Stimulated activated naive CD8-positive, alpha-beta T cell treated with anti-CD3 and anti-CD28 coated beads, Interleukin-15, Interleukin-2, amounts not matched to agents 100 U/mL and 50 U/mL, for 24 hours (primary cell): ENCODE measurements at places on chromosomes 13 and 19.
A peak's percentile ranks its signal among the peaks of the same experiment; 100 is the strongest.

DNA sequence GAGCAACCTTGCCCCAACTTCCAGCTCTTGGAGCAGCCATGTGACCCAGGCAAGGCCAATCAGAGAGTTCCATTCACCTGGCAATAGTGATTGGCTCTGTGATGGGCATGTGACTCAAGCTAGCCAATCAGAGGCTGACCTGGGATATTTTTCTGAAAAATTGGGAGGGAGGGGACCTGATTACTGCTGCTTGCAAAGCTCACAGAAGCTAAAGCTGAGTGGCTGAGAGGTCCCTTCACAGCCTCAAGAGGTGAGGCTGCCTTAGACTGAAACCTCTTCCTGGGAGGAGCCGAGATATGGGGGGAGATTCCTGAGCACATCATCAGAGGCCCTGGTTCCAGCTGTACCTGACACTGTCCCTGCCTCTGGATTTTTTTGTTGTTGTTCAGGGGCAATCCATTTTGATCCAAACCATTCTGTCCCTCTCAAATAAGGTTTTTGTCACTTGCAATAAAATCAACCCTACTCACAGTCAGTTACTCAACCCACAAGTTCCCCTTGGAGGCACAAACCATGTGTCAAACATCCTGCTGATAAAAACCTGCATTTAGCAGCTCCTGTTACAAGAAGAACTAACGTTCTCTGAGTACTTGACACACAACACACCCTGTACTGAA lies 4.8 kb downstream of the CIB3 start:
- DNase-seq = no peak

DNA sequence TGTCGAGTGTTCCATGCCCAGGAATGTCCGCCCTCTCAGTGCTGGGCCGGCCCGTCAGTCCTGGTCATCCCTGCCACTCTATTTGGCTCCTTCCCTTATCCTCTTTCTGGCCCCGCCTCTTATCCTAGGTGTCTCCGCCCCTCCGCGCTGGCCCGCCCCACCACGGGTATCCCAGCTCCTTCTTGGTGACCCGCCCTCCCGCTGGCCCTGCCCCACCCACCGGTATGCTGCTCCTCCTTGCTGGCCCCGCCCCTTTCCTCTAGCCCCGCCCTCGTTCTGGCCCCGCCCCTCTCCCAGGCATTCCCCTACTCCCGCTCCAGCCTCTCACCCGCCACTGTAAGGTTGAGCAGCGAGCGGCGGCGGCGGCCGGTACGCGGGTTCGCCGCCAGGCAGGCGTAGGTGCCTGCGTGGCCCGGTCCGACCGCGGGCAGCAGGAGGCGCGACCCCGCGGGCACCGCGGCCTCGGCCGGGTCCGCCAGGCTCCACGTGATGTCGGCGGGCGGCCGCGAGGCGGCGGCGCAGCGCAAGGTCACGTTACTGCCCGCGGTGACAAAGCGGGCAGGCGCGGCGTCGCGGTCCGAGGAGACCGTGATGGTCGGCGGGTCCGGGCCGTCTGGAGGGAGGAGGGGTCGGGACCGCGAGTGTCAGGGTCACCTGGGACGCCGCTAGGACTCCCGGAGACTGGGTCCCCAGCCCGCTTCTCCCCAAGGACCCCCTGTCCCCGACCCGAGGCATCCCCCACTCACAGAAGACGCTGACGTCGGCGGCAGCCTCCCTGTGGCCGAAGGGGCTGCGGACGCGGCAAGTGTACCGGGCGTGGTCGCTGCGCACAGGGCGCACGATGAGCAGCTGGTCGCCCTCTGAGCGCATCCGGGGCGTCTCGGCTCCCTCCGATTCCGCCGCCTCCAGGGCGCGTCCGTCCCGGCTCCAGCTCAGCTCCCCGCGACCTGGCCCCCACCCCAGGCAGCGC lies 2.0 kb downstream of the VSIG10L start:
- peak; percentile 98 for DNase-seq

DNA sequence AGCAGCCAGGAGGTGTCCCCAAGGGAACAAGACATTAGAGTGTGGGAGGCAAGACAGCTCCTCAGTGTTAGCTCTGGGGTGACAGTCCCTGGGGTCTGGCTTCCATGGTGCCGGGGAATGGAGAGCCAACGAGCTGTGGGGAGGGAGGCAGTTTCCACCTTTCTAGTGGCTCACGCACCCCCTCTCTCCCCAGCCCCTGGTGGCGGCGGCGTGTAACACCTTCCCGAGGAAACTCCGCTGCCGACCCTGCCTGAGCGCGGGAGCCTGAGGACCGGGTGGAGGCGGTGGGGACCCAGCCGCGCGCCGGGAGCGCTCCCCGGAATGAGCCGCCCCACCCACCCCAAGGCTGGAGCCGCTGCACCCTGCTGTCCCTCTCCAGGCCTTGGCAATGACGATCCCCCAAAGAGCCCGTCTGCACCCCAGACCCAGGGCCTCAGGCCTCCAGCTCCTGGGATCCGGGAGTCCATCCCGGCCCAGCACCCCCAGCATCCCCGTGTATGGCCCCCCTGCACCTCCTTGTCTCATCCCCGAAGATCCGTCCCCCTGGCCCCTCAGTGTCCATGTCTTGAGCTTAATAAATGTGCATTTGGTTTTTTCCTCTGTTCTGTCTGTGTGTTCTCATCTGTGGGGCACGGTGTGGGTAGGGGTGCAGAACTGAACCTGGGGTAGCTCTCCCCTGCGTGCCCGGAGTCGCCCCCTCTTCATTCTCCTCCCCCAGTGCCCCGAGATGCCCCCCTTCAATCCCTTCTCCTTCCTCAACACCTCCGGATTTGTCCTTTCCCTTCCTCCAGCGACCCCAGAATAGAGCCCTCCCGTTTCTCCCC lies 622 bp upstream of the FXYD5 start:
- DNase-seq = peak; percentile 84

GRCh38 chr19:34309368-34310138 lies 55.2 kb downstream of the GARRE1 start:
- no peak for DNase-seq

- no peak for DNase-seq
These were observed 84.8 kb downstream of the FLT1 start for GRCh38 chr13:28410096-28410495.

DNA sequence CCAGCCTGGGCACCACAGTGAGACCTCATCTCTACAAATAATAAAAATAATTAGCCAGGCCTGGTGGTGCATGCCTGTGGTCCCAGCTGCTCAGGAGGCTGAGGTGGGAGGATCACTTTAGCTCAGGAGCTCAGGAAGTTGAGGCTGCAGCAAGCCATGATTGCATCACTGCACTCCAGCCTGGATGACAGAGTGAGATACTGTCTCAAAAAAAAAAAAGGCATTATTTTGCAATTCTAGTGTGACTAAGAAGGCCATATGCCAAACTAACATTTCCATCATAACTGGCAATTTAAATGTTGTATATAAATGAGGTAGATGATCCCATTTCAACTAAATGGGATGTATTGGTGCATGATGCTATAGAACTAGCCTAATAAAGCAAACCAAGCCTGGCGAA lies 632.8 kb upstream of the KLF12 start:
- no peak for DNase-seq

DNA sequence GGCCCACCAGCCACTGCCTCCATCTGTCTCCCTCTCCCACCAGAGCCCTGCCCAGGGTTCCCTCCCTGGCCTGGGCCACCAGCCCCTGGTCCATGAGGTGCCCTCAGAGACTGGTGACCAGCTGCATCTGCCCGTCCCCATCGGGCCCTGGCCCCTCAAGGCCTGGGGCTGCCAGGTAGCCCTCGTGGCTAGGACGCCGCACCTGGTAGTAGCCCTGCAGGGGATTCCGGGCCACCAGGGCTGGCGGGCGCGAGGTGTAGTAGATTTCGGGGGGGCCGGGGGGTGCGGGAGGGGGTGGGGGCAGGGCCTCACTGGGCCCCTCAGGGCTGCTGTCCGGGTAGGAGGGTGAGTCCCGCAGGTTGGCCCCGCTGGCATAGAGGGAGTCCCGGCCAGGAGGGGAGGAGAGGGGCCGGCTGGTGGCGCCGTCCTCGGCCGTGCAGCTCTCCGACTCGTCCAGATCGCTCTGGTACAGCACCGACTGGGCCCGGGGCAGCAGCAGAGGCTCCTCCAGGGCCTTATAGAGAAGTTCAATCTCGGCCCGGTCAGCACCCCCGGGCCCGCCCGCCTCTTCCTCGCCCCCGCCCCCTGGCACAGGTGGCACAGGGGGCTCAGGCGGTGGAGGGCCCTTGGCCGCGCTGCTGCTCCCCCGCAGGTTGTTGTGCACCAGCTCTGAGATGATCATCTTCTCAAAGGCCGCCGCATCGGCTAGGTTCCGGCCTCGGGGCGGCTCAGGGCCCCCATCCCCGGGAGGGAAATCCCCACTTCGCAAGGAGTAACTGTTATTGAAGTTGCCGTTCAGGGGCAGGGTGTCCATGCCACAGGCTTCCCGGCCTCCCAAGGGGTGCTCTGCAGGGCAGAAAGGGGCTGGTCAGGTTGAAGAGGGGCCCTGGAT lies 14.6 kb upstream of the ASF1B start:
- DNase-seq = no peak

- DNase-seq = no peak
These were observed 8.4 kb upstream of the ECH1 start for GRCh38 chr19:38839816-38840582.

GRCh38 chr19:582497-583197 lies 7.0 kb upstream of the HCN2 start:
- no peak for DNase-seq

- no peak for DNase-seq
These were observed 289.6 kb downstream of the TEX29 start for GRCh38 chr13:111610081-111610480.

GRCh38 chr13:91351123-91351522 lies 3.6 kb downstream of the MIR17HG start:
- no peak for DNase-seq

GRCh38 chr13:33401238-33401637 lies 115.7 kb upstream of the STARD13 start:
- DNase-seq = no peak

DNA sequence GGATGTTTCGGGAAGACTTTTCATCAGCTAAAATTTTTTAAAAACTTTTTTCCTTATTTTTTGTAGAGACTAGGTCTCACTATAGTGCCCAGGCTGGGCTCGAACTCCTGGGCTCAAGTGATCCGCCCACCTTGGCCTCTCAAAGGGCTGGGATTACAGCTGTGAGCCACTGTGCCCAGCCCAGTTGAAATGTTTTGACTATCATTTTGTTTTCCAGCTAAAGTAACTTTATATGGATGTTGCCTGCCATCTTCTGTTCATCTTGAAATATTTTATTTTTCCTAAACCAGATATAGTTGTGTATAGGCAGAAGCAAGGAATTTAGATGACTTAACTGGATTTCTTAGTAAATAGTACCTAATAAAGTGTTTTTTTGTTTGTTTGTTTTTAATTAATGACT lies 7.0 kb downstream of the CAB39L start:
- no peak for DNase-seq

GRCh38 chr19:28960586-28960985 lies 252.4 kb downstream of the UQCRFS1 start:
- DNase-seq = no peak

GRCh38 chr19:18499055-18499775 lies 22.7 kb downstream of the ELL start:
- no peak for DNase-seq

DNA sequence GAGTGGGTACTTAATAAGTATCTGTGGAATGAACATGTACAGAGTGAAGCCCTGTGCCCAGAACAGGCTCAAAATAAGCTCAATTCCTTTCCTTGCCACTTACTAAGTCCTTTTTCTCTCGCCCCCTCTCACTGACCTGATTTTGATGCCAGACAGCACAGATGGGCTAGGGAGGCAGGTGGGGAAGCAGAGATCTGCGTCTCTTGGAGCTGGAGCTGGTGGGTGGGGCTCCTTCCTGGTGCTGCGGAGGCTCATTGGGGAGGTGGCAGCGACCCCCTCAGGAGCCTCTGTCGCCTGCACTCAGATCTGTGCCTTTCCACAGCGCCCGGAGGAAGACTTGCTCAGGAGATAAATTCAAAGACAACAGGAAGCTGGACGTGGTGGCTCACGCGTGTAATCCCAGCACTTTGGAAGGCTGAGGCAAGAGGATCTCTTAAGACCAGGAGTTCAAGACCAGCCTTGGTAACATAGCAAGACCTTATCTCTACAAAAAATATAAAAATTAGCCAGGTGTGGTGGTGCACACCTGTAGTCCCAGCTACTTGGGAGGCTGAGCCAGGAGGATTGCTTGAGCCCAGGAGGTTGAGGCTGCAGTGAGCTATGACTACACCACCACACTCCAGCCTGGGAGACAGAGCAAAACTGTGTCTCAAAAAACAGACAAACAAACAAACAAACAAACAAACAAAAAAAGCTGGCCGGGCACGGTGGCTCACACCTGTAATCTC lies 14.6 kb downstream of the AKT2 start:
- no peak for DNase-seq

DNA sequence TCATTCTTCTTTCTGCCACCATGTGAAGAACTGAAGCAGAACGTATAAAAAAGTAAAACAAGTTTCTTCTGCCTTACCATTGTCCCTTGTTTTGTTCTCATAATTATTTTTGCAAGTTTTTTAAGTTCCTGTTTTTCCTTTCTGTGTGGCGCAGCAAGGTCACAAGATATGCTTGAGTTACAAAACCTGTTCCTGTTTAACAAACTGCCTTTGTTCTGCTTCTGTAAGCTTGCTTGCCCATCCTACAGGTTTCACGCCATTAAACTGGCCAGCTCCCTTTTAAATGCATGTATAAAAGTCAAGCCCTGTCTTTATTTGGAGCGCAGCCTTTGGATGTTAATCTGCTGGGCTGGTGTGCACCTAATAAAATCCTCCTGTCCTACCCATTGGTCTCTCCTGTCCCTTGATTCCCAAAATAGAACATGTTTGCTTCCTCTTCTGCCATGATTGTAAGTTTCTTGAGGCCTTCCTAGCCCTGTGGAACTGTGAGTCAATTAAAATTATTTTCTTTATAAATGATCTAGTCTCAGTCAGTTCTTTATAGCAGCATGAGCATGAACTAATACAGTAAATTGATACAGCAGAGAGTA lies 1115.4 kb downstream of the SLITRK1 start:
- DNase-seq = no peak

DNA sequence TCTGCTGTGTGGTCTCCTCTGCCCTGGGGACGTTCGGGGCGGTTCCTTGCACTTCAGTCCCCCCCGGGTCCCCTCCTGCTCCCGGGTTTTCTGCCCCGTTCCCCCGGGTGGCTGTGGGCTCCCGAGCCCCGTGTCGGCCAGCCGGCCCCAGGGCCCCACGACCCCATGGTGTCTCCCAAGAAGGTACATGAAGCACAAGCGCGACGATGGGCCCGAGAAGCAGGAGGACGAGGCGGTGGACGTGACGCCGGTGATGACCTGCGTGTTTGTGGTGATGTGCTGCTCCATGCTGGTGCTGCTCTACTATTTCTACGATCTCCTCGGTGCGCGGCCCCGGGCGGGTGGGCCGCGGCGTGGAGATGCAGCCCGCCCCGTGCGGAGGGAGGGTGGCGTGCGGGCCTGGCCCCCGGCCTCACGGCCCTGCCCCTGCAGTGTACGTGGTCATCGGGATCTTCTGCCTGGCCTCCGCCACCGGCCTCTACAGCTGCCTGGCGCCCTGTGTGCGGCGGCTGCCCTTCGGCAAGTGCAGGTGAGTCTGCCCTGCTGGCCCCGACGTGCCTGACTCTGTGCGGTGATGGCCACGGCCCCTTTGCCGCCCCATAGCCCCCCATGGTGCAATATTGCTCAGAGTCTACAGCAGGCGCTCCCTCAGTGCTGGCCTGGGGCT lies 11.3 kb downstream of the SPPL2B start:
- no peak for DNase-seq

GRCh38 chr13:48448959-48449614 lies 36.2 kb upstream of the LPAR6 start:
- no peak for DNase-seq
